ENCODE measurements at places on chromosomes 6 and 20.
A peak's percentile ranks its signal among the peaks of the same experiment; 100 is the strongest.

- DNase-seq, result no peak
Observed at GRCh38 chr6:149306967-149307366, 10.5 kb upstream of the TAB2 start.

- DNase-seq, result no peak
Observed at GRCh38 chr6:24251339-24251738, 106.5 kb downstream of the DCDC2 start.

DNA sequence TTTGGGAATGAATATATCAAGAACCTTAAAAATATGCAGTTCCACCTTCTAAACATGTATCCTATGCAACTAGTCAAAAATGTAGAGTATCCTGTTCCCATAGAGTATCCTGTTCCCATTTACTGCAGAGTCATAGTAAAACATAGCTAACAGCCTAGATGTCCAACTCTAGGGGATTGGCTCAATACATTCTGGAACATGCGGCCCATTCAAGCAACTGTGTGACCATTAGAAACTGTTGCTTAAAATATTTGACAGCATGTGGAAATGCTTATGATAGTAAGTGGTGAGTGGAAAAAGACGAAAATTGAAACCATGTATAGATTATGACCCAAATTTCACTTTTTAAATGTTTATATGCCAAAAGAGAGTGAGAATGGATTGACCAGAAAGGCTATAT, 11.2 kb downstream of the FOXP4 start:
- no peak for DNase-seq

DNA sequence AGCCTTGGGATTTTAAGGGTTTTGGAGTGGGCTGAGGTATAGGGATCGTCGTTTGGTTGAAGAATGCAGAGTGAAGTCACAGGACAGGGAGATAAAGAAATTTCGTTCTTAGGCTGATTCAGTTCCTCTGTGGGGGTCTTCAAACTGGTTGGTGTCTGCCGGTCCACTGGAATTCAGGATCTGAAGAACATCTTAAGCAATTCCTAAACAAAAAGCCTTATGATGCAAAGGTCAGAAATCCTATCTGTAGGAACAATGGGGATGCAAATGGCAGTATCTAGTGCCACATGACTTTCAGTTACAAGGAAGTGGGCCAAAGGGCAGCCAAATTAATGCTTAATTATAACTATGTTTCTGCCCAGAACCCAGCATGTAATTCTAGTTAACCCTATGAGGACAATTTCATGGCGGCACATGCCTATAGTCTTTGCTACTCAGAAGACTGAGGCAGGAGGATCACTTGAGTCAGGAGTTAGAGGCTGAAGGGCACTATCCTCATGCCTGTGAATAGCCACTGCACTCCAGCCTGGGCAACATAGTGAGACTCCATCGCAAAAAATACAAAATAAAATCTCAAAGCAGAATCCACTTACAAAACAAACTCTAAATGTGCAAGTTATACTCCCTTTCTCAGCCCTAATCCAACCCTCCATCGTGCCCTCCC, 4.6 kb upstream of the SLC2A10 start:
- no peak for DNase-seq

- DNase-seq, result no peak
Observed at GRCh38 chr6:137910843-137911456, 43.9 kb downstream of the TNFAIP3 start.

- DNase-seq, result no peak
Observed at GRCh38 chr6:132675749-132676148, 16.8 kb upstream of the TAAR1 start.

DNA sequence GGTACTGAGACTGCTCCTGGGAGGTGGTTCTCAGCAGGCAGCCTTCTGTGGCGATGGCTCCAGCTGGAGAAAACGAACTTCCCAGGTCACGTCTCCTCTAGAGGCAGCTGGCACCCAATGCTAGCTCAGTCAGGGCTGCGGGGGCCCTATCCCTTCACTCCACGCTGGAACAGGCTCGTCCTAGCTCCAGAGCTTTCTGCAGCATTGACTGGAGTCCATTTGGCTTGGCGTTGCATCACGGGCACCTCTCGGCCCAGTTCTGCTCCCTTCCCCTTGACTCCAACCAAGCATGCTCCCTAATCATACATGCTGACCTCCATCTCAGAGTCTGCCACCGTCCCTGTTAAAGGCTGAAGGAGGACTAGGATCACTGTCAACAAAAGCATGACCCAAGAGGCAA, 5.9 kb upstream of the IRF4 start:
- DNase-seq, result no peak

DNA sequence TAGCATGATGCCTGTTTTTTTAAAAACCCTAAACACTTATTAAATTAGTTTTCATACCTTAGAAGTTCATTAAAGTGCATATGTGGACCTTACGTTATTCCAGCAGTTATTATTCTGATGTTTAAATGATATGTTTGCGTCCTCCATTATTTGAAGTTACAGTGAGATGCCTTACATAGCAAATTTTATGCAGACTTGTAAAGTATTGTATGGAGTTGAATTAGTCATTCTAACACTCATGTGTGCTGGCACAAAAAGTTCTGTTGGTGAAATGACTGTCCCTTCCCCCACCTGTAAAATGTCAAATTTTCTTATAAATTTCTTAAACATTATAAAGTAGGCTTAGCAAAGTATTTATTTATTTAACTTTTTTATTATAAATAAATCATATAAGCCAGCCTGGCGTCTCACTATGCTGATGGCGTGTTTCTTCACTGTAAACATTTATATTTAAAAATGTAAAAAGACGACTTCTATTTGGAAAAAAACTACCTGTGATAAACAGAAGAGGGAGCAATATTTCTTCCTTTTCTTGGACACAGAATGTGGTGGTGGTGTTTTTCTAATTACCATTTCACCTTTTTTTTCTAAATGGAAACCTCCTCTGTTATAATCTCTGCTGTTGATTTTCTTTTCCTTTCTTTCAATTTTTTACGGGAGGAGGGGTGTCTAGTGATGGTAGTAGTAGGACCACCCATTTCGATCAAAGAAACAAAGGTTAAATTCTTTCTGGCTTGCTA, 155.4 kb downstream of the RFPL4B start:
- no peak for DNase-seq

GRCh38 chr6:14765106-14765505, 480.8 kb upstream of the JARID2 start:
- no peak for DNase-seq

DNA sequence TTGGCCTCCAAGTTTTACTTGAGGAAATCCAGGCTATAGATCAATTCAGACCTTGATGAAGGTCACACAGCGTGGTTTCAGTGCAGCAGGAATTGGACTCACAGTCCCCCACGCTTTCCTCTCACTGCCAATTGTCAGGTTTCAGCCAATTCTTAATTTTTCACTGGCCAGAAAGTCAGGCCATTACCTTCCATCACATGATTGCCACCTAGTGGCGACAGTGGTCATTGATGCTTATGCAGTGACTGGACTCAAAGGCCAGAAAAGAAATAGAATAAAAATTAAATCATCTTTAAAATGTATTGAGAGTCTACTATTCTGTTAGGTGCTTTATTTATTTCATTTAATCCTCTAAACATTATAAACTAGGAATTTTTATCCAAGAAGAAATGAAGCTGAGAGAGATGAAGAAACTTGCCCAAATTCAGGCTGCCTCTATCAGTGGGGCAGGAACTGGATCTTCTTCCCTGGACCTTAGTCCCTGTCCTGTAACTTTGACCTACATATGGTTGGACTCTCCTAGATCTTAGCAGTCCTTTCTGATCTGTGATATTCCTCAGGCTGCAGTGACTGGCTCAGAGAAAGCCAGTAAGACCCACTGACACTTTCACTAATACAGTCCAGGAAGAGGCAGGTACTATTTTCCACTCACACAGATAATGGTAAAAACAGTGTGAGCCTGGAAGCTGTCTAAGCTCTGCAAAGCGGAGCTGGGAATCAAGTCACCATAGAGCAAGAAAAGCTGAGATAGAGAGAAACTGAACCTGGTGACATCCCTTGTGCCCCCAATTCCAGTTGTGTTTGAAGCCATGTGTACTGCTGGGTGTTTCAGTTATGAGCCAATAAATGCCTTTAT, 133.3 kb downstream of the ELOVL4 start:
- peak; percentile 71 for DNase-seq

GRCh38 chr6:47413752-47414422, 63.7 kb upstream of the CD2AP start:
- no peak for DNase-seq

DNA sequence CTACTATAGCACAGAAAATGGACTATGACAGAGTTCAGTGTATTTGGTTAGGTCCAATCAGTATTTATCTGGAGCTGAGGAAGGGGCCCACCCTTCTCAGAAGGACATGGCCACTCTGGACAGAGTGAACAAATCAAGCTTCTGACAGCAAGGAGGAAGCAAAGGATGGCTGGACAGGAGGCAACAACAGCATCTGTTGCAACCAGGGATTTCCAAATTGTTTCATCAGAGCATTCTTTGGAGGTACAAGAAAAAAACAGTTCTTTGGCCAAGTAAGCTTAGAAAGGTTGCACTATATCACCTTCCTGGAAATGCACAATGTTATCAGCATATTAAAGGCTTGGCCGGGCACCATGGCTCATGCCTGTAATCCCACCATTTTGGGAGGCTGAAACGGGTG, 118.7 kb upstream of the SLC22A16 start:
- no peak for DNase-seq

GRCh38 chr20:54340667-54341081, 132.8 kb downstream of the PFDN4 start:
- no peak for DNase-seq

DNA sequence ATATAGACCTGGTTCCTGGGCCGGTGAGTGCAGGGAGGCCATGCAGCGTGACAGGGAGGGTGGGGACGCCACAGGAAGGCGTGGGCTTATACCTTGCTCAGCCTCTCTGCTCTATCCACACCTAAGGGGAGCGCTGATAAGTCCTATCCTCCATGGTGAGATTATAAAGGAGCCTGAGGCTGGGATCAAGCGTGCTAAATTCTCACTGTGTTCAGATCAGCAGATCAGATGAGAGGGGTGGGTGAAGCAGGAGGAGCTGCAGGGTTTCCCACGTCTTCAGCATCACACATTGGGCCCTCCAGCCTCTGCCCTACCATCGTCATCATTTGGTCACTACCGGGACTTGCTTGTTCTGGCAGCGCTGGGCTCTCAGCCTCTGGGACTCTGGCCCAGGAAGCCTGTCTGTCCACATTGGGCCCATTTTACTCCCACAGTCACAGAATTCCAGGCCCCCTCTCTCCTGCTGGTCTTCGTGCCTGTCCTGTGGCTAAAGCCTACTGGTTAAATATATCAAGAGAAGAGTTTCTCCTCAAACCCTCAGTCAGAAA, 29.1 kb upstream of the PDE10A start:
- DNase-seq, result no peak

GRCh38 chr20:45066372-45066771, 34.6 kb downstream of the KCNS1 start:
- no peak for DNase-seq

DNA sequence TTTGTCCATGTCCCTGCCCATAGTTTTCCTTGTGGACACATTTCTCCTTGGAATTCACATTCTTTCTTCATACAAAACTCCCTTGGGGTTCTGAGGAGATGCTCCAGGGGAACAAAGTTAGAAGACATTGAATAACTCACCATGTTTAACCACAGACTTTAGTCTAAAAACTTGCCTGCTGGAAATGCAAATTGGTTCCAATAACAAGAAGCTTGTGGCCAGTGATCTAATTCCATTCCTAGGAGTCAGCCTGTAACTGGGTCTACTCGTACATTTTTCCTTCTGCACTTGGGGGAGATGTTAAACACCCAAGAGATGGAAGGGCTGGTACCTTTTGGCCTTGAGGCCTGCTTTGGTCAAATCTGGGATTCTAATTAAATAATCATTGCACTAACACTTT, 60.2 kb downstream of the SCML4 start:
- no peak for DNase-seq

DNA sequence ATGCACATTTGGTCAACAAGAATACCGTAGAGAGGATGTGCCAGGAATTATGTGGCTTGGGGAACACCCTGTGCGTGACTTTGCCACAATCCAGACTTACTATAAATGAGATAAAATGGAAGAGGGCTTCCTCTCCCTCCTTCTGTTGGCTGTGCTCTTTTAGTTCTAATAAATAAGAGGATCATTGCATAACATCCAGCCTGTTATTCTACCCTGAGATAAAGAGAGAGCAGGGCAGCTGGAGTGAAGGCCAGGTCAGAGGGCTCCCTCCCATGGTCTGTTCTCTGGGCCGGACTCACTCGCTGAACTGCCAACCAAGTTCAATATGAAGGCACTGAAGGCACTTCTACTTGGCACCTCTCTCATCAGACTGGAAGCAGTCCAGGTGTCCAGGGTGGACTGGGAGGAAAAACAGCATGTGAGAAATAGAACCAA, 91.7 kb downstream of the MTFR2 start:
- DNase-seq, result no peak

DNA sequence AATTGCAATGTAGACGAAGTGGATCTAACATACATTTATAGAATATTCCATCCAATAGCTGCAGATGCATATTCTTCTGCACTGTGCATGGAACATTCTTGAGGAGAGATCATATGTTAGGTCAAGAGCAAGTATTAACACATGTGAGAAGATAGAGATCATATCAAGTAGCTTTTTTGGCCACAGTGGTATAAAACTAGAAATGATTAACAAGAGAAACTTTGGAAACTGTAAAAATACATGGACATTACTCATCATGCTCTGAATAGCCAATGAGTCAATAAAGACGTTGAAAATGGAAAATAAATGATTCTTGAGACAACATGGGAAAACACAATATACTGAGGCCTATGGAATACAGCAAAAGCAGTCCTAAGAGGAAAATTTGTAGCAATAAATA, 94.2 kb downstream of the STXBP5 start:
- no peak for DNase-seq

DNA sequence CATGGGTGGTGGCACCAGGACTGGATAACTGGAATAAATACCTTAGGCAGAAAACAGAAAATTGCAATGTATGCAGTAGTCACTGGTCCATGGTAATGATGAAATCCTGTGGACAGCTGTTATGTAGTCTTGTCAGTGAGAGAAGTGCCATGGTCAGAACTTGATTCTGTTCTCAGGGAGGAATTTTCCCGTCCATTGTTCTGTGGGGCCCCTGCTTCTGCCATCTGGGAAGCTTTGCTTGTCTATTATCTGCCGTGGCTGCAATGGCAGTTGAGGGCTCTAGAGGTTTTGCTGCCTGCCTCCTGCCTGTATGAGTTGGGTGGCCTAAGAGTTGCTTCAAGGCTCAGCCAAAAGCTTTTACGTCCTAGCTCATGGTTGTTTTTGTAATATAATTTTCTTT, 126.8 kb upstream of the SLC35B3 start:
- no peak for DNase-seq

DNA sequence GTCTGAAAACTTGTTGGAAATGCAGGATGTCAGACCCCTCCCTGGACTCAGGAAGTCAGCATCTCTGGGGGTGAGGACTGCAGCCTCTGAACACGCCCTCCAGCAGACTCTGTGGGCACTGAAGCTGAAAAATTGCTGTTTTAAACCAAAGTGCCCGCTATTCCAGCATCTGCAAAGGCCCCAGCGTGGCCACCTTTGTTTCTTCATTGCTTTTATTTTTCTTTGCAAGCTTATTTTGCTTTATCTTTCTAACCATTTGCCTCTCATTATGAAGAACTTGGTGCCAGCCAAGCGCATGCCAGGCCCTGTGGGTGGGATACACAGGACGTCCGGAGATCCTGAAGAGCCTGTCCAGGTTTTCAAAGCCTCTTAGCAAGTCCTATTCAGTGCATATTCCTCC, 203.9 kb upstream of the CST7 start:
- DNase-seq, result no peak
